Right renal pelvis (tissue), 4 donors: ENCODE measurements at places on chromosomes 13 and 19. TPM values are rescaled to one million over a fixed set of nuclear protein-coding genes. Genes with fewer than 3 reads are reported as not detected.

The ZNF426 gene
- 19.8 TPM for polyA plus RNA-seq

DNA sequence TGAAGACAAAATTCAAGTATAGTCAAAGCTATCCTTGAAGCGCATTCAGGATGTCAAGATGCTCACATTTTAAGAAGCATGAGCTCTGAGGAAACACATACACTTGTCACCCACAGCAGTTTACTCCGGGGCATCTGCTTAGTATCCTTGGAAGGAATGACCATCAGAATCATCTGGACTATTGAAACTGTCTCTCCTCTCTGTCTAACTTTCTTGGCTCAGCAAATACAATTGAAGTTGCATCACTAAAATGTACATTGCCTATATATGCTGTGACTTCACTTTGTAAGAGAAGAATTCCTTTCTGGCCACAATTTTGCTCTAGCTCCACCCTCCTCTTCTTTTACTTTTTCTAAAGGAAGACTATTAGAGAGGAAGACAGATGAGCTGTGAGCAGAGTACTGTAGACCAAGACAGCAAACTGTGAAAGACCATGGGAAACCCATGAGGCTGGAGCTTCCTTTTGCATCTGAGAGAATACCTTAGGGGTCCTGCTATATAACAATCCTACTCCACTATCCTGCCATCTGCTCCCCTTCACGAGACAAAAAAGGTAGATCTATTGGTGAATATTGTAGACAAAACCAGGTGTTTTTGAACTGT is 906.3 kb downstream of the PCDH9 start:
- no peak for DNase-seq

- DNase-seq = no peak
Observed at GRCh38 chr19:16066611-16067104, 9.6 kb upstream of the TPM4 start.

GRCh38 chr19:52990759-52991418 is 22.8 kb upstream of the ERVV-1 start:
- no peak for DNase-seq

- DNase-seq = no peak
Observed at GRCh38 chr13:48595431-48596429, 58.0 kb upstream of the CYSLTR2 start.

DNA sequence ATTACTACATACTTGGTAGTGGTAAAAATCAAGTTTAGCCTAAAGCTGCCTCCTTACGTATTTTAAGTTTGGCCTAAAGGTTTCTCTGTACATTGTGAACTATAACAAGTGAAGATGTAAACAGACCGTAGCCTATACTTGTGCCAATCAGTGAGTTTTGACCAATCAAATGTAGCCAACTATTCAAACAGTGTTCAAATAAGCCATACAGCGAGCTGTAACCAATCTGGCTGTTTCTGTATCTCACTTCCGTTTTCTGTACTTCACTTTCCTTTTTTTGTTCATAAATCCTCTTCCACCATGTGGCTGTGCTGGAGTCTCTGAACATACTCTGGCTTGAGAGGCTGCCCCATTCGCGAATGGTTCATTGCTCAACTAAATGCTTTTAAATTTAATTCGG is 2504.6 kb downstream of the PCDH9 start:
- no peak for DNase-seq

DNA sequence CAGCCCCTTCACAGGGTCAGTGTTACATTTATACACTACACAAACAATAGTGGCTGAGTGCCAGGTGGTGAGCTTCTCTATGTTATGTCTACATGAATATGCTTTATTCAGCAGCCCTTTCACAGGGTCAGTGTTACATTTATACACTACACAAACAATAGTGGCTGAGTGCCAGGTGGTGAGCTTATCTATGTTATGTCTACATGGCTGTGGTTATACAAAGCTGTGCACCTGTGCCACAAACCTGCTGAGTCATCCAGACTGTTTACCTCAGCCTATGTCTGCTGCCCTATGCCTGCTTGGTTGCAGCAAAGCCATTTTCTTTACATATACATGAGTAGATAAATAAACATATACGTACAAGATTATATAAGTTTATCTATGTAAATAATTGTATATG is 76.5 kb downstream of the ZNF726 start:
- no peak for DNase-seq

GRCh38 chr13:66994517-66995202 is 235.5 kb downstream of the PCDH9 start:
- no peak for DNase-seq
